NCI-H446 treated with DMSO at 0.1 percent for 48 hours (cell line): ENCODE measurements at places on chromosomes 6 and 20.

GRCh38 chr6:34052071-34052825 is 93.6 kb downstream of the GRM4 start:
- no peak for DNase-seq

DNA sequence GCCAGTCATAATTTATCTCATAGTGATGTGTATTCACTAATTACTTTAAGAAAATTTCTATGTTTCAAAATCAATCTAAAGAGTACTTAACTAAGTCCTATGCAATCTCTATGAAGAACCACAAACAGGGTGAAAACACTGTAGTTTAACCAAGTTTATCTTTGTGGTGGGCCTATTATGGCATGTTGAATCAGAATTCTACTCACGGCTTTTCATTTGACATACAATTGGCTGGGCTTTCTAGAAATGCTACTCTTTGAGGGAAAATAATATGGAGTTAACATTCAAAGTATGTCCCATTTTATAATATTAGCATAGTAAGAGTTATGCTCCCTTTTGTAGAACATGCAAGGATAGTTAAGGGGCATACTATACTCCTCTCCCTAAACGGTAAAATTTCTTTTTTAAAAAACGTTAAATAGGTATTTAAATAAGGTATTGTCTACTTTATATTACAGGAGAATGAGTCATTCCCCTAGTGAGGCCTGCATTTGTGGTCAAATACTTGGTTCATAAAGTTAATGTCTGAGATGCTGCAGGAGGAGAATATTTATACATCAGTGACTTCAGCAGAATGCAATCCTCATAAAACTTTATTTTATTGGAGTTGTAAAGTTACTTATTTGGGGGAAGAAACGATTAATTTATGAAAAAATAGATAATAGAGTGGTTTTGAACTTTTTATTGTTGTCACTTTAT is 1.8 kb downstream of the MOXD1 start:
- DNase-seq: no peak

- DNase-seq: no peak
Observed at GRCh38 chr6:109050012-109050411, 44.6 kb downstream of the SESN1 start.

DNA sequence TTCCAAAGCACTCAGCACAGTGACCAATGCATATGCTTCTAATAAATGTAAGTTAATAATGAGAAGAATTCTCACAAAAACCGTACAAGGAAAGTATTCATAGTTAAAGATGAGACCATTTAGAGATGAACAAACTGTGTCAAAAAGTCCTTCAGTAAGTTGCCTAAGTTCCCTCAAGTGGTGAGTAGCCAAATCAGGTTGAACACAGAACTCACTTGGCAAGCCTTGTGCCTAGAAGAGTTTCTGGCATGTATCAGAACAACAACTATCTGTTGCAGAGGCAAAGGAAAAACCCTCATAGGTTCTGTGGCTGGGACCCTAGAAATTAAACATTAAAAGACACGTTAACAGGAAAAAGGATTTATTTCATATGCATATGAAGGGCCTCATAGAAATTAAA is 129.6 kb upstream of the DOK5 start:
- DNase-seq: peak; percentile 21

DNA sequence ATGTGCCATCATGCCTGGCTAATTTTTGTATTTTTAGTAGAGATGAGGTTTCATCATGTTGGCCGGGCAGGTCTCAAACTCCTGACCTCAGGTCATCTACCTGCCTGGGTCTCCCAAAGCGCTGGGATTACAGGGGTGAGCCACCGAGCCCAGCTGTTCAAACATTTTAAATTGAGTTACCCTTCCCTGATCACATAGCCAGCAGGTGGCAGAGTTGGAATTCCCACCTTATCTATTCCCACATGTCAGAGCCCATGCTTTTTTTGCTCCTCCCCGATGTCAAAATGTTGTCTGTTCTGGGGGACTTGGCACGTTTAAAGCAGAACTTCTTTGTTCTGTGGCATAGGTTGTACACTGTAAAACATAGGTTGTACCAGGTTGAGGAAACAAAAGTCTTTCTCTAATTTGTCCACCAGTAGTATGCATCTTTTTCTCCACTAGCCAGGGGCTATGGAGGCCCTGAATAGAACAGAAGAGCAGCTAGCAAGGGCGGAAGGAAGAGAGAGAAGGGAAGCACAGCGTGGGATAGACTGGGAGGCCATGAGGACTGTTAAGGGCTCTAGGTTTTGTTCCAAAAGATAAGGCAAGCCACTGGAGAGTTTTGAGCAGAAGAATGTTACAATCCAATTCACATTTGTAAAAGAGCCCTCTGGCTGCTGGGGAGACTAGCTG is 7.3 kb upstream of the LBP start:
- no peak for DNase-seq

DNA sequence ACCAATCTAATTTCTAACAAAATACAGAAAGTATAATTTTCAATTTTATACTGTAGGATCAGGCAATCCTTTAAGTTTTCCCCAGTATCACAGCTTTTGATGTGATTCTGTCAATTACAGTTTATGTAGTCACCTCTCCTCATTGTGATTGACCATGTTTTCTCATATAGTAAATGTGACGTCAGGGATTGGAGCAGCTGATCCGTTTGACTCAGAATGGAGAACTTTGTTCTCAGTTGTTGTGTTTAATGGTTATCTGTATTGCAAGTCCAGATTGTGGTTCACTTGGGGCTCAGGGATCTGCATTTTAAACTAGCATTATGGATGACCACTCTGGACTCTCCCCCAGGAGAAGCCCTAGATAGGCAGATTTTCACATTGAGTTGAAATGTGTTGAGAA is 90.6 kb downstream of the DNAH8 start:
- no peak for DNase-seq

DNA sequence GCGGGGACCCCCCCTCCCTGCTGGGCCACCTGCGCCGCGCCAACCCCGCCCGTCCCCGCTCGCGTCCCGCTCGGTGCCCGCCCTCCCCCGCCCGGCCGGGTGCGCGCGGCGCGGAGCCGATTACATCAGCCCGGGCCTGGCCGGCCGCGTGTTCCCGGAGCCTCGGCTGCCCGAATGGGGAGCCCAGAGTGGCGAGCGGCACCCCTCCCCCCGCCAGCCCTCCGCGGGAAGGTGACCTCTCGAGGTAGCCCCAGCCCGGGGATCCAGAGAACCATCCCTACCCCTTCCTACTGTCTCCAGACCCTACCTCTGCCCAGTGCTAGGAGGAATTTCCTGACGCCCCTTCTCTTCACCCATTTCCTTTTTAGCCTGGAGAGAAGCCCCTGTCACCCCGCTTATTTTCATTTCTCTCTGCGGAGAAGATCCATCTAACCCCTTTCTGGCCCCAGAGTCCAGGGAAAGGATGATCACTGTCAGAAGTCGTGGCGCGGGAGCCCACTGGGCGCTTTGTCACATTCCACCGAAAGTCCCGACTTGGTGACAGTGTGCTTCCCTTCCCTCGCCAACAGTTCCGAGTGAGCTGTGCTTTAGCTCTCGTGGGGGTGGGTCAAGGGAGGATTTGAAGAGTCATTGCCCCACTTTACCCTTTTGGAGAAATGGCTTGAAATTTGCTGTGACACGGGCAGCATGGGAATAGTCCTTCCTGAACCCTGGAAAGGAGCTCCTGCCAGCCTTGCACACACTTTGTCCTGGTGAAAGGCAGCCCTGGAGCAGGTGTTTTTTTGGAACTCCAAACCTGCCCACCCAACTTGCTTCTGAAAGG is 2.1 kb downstream of the VEGFA start:
- DNase-seq: no peak

- no peak for DNase-seq
Observed at GRCh38 chr20:50450881-50451752, 59.1 kb upstream of the PTPN1 start.

DNA sequence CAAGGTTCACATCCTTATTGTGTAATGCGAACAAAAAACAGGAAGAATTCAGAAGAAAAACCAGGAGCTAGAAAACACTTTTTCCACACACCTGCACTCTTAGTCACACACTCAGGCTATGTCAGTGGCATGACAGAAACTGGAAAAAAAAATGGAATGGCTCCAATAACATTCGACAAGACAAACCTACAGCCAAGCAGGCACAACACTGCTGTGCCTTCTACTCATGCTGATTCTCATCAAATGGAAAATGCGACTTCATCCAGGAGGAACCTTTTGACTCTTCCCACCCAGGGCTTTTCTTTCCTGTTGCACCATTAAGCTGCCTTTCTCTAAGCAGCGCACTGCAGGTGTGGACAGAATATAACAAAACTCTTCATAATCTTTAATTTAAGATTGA is 163.2 kb upstream of the BTBD3 start:
- DNase-seq: no peak
